HT1080 (cell line): ENCODE measurements at places on chromosomes 12 and 14.

- DNase-seq: no peak
Observed at GRCh38 chr14:48035836-48036235, 360.4 kb upstream of the MDGA2 start.

DNA sequence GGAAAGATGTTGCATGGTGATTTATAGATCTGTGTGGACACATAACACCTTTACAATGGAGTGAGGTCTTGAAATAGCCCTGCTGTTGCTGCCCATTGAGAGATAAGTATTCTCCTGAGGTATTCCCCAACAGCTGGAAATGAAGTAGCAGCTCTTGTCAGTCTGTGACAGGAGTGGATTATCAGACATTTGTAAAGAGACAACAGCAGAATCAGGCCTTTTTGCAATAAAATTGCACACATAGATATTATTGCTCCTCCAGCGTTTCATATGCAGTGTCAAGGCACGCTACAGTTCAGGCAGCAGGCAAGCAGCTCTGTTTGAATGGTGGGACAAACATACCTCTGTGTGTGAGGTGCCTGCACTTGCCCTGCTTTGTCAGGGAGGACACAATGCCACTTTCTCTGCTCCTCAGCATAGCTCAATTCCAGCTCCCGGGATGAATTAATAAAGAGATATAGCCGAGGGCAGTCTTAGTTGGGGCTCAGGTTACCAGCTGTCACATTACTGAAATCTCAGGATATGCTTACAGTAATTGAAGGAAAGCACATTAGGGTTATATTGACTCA is 49.4 kb downstream of the BICD1 start:
- no peak for DNase-seq

DNA sequence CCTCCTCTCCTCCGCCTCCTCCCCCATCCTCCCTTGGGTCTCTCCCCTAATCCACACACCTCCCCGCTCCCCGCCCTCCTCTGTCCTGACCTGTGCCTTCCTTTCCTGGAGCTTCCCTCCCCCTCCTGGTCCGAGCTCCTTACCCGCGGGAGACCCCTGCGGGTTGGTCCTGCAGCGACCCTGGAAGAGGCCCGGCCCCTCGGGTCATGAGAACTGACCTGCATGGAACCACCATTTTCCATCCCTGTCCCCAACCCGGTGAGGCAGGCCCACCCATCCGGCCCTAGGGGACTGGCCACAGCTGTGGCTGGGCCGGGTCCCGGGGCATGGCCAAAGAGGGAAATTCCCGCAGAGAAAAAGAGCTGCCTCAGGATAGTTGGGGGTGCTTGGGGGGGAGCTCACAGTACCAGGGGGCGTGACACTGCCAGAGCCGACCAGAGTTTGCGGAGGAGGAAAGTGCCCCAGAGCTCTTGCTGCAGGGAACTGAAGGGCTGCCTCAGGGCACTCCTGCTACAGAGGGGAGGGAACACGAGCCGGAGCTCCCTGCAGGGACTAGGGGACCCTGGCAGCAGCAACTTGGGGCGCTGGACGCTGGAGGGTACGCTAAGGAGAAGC is 613 bp downstream of the ARHGEF40 start:
- peak; percentile 43 for DNase-seq

DNA sequence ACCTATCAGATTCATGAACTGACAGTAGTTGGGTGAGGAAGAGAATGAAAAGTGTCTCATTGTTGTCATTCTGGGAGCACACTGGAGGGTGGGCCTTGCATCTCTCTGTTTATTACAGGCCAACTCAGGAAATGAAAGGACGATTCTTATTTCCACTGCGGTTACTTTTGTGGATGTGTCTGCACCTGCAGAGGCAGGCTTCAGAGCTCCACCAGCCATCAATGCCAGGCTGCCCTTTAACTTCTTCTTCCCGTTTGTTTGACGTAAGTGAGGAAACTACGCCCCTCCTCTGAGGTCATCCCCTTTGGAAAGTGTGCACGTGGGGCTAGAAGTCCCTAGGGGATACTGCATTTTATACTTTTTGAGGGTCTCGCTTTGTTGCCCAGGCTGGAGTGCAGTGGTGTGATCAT is 33.7 kb downstream of the TCTN1 start:
- DNase-seq: no peak
